T-cell (primary cell): ENCODE measurements at places on chromosomes 6 and 20. TPM values are rescaled to one million over a fixed set of nuclear protein-coding genes. Genes with fewer than 3 reads are reported as not detected.

The CDKAL1 gene
- total RNA-seq: 28.5 TPM

The FBXO9 gene
- 78.3 TPM for total RNA-seq

The GPX5 gene
- total RNA-seq: not detected

DNA sequence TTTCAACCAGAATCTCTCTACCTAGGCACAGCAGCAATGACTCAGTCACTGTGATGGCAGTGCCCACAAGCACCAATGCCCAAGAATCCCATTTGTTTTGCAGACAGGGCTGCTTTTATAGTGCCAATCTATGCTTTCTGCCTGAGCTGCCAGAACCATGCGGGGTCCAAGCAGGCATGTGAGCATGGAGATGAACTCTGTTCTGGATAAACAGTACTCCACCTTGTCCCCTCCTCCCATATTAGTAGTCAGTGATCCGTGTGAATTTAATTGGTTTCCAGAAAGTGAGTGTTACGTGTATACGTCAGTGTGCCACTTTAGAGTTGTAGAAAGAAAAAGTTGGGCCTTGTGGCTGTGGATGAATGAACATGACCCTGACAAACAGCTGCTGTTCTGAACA, 79.4 kb downstream of the SASH1 start:
- no peak for DNase-seq

DNA sequence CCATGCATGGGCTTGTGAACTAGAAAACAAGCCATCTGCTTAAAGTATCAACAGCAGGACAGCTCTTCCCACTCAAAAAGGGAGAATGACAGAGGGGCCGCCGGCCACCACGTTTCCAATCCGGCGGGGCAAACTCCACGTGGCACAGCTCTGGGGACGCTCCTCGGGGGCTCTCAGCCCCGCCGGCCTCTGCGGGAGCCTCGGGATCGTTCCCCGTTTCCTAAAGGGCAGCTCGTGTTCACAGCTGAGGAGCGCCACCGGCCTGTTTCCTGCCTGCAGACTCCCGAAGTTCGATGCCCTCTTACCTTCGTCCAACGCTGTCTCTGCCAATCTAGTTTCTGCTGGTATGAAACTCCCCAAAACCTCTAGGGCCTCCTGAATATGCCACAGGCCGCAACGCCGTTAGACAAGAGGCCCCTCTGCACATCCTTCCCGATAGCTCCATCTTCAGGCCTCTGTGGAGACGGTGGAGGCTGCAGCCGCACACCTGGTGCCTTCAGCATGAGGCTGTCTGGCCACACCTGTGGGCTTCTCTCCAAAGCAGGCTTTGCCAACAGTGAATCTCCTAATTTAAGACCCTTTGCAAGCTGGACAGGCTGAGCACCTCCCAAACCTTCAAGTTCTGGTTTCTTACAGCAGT, 46.5 kb downstream of the KCNQ2 start:
- no peak for DNase-seq

DNA sequence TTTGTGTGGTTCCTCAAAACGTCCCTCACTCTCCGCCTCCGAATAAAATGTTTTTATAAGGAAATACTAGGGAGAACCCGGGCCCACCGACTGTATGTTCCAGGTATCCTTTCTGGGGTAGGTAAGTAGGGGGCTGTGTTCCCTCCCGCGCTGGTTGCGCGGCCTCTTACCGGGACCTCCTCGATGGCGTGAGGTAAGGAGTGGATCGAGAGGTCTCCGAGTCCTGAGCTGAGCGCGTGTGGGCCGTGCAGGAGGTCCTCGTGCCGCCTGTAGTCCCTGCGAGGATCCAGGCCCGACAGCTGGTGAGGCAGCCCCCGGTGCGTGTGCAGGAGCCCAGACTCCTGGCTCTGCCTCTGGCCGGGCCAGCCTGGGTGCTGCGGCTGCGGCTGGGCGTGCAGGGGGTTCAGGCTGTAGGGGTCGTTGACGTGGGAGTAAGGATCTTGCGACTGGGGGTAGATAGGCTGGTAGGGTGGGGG, 5.1 kb downstream of the TFAP2A start:
- DNase-seq: no peak

DNA sequence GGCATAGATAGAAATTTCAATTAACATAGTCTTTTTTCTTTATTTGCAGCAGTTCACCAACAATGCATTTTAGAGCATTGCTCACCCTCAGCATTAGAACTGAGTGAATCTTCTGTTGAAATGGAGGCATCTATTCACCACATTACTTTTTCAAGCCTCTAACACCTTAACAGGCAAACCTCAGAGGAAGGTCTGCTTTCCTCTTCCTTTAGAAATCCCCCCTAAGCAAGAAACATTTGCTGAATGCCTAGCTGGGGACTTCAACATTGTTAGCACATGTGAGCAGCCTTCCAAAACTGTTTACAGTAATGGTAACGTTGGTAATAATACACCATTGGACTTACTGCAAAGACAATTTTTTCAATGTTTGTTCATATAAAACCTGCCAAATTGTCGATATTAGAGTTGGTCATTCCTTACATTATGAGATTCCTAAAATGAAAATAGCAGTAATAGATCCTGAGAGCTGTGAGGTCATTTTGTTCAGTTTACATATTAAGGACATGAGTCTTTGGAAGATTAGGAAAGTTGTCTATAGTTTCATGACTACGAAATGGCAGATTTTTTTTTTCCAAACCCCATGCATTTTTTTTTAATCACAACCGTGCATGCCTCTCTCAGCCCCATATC, 20.6 kb upstream of the AKIRIN2 start:
- no peak for DNase-seq

GRCh38 chr20:11924923-11925322, 7.2 kb downstream of the BTBD3 start:
- DNase-seq: no peak

DNA sequence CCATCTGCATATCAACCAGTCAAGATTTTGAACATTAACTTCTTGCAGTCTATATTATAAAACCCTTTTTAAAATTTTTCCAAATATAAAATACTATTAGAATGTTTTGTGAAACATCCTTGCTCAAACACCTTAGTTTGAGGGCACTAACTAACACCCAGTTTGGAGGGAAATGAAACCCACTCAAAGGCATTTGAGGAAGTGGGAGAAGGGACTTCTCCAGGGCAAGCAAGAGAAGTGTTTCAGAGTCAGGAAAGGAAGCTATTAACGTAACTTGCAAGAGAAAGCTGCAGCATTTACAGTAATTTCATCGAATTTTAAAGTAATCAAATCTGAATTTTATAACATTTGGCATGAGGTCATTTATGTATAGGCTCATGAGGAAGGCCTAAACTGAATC, 21.3 kb downstream of the MTFR2 start:
- no peak for DNase-seq

- no peak for DNase-seq
These were observed 7.2 kb upstream of the TRIB3 start for GRCh38 chr20:373171-373890.

- no peak for DNase-seq
These were observed 25.7 kb upstream of the PTGIS start for GRCh38 chr20:49593466-49594142.

DNA sequence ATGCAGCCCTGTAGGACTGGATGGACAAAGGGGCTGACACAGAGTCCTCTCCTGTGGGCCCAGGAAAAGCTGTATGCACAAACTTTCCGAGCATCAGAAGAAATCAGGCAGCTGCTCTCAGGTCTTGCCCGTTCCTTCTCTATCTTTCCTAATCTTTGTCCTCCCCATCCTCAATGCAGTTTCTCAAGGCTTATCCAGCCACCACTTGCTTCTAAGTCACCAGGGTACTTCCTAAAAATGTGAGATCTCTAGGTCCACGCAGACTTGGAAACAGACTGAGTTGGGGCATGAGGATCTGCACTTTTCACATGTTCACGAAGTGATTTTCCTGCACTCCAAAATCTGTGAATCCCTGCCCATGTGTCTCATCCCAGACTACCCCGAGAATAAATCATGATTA, 394.5 kb upstream of the SLC35B3 start:
- DNase-seq: no peak
